ENCODE measurements at places on chromosomes 6 and 20. TPM values are rescaled to one million over a fixed set of nuclear protein-coding genes. Genes with fewer than 3 reads are reported as not detected.

The IER3 gene
- 14.7 TPM for total RNA-seq

The BMP5 gene
- total RNA-seq, result 0.17 TPM

The COL12A1 gene
- 506 TPM for total RNA-seq

The SGK2 gene
- total RNA-seq, result not detected

The ENPP4 gene
- 0.50 TPM for total RNA-seq

The BLOC1S5 gene
- total RNA-seq, result 21.1 TPM

The MUCL3 gene
- total RNA-seq, result not detected

Data from smooth muscle cell of trachea (primary cell).